Choroid plexus epithelial cell (primary cell): ENCODE measurements at places on chromosomes 7 and 10.

DNA sequence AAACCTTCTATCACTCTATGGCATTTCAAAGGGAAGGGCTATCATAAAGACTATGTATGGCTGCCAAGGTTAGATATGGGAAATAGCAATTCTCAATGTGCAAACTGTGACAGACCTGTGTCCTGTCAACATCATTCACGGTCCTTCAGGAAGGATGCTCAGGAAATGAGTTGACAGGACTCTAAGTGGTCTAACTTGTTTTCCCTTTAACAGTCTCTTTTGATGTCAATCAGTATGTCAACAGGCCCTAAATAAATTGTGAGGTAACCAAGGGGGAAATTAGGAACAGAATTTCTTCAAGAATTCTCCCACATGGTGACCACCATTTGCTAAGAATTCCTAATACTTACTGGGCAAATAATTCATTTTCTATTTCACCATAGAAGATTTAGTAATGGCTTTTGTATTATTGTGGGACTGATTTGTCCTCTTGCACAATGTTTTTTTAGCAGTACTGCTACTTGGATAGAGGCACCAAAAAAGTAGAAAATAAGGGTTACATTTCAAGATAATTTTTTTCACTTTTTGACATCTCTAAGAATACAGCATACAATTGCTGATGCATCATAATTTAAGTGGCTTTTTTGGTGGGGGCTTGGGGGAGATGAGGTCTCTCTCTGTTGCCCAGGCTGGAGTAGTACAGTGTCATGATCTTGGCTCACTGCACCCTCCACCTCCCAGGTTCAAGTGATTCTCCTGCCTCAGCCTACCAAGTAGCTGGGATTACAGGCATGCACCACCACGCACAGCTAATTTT, 275.8 kb downstream of the CACNA2D1 start:
- DNase-seq, result no peak

DNA sequence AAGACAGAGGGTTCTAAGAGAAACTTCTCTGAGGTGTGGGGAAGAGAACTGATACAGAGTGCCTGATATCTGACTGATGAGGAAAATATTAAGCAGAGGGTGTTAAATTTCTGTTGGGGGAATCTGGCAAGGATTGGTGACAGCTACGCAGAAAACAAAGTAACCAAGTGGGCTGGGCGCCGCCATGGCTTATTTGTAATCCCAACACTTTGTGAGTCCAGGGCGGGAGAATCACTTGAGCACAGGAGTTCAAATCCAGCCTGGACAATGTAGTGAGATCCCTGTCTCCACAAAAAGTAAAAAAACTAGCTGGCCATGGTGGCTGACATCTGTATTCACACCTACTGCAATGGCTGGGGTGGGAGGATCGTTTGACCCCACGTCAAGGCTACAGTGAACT, 2.1 kb upstream of the C7orf25 start:
- no peak for DNase-seq

- DNase-seq, result no peak
These were observed 519.1 kb upstream of the FOXK1 start for GRCh38 chr7:4162884-4163564.

DNA sequence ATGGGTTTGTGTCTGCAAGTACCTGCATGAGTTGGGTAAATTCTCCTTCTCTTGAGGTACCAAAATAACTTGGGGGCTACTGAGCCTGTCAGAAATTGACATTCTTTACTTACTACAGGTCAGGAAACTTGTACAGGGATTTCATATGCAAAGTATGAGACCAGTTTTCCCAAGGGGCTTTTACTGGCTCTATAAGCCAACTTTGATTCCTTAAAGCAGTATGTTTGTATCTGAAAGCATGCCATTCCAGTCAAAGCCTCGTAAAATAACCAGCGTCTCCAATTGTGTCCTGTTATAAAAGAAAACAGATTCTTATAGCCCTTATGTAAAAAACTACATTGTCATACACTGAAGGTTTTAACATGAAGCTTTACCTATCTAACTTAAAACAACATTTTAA, 90.2 kb downstream of the ZNF467 start:
- DNase-seq, result no peak

- no peak for DNase-seq
These were observed 25.1 kb downstream of the MNX1 start for GRCh38 chr7:156985101-156985992.

DNA sequence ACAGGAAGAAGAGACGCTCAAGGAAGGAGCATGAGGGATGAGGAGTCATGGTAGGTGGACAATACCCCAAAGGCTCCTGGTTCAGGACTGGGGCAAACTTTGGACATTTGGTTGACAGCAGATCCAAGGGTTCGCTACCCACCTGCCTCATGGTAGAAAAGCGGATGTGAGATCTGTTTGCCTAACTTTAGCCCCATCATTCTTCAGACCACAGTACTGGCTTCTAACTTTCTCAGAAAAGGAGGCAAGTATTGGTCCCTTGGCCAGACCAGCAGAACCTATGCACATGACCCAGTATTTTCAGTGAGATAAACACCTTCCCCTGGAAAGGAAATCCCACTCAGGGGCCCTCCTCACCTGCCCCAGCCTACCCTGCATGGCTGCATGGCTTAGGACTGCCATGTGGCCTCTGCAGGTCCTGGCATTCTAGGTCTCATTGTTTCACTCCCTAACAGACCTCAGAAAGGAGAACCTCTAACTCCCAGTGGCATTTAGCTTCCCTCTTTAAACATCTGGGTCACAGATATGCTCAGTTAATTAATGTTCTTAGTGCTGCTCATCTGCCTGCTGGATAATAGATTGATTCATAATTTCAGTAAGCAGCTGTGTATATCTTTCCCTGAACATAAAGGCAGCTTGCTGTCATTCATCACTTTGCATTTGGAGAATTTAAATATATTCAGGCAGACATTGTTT, 574.1 kb downstream of the GALNT17 start:
- DNase-seq, result no peak

DNA sequence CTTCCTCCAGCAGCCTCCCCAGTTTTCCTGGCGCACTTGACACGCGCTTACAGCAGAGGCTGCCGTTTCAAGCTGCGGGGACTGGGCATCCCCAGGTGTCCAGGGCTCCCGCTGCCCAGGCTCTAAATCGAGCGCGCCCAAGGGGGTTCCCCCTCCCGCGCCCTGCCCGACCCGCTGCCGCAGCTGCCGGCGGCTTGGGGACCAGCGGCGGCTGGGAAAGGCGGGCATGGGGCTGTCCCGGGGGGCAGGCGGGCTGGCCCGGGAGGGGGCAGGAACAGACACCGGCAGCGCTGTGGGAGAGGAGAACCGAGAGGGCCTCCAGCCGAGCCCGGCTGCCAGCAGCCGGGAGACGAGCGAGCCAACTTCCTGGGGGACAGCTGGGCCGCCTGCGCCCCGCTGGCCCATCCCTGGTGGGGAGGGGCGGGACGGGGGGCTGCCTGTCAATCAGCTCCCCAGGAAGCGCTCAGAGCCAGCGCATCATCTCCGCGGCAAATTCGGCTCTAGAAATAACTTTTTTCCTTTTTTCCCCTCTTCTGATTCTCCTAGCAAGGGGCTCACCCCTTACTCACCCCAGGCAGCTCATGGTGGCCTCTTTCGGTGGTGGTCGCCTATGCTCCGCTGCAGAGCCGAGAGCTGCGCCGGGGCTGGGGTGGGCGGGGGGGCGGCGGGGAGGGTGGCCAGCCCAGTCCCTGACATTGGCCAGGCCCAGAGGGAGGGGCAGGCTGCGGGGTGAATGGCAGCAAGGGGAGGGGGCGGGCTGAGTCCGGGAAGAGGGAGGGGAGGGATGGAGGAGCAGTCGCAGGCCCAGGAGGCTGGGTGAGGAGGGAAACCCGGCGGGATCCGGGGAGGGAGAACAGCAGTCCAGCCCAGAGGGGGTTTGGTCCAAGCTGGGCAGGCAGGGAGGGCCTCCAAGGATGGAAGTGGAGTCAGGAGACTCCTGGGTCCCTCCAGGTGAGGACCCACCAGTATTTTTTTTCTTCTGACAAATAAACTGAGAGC, 14.7 kb downstream of the GRID2IP start:
- DNase-seq, result peak; percentile 7

GRCh38 chr7:77933394-77933793, 134.8 kb downstream of the PHTF2 start:
- DNase-seq, result peak; percentile 39
